Activated T-helper 17 cell treated with anti-CD3 and anti-CD28 coated beads, Interleukin-2, amount 50 U/mL, for 72 hours (primary cell): ENCODE measurements at places on chromosomes 4 and X. TPM values are rescaled to one million over a fixed set of nuclear protein-coding genes. Genes with fewer than 3 reads are reported as not detected.

UCP1 gene
- not detected for total RNA-seq

PNMA5 gene
- 0.13 TPM for total RNA-seq

CXXC4 gene
- not detected for total RNA-seq

TASL gene
- 4.6 TPM for total RNA-seq

GAGE12E gene
- not detected for total RNA-seq

GRCh38 chrX:110056419-110056818 is 53.5 kb downstream of the TMEM164 start:
- ATAC-seq = no peak
- H3K27ac ChIP-seq = no peak overlapping the region
- peaks cover 11% of the 10 kb centered on the region for H3K36me3 ChIP-seq
- H3K4me1 ChIP-seq = no peaks in the 10 kb centered on the region

GRCh38 chr4:113869743-113870375 is 108.3 kb upstream of the CAMK2D start:
- H3K27ac ChIP-seq = peak overlapping the region; percentile 87
- ATAC-seq = peak; percentile 98
- no peaks in the 10 kb centered on the region for H3K36me3 ChIP-seq
- H3K4me3 ChIP-seq = peak overlapping the region; percentile 54
- H3K4me1 ChIP-seq = peaks cover 6% of the 10 kb centered on the region

DNA sequence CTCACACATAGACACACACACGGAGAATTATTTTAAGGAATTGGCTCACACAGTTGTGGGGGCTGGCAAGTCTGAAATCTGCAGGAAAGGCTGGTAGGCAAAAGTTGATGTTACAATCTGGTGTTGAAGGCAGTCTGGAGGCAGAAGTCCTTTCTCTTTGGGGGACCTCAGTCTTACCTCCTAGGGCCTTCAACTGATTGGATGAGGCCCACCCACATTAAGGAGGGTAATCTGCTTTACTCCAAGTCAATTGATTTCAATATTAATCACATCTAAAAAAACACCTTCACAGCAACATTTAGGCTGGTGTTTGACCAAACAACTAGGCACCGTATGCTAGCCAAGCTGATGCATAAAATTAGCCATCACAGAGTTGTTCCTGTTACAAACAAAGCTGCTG is 10.7 kb downstream of the MGST2 start:
- no peak overlapping the region for H3K4me3 ChIP-seq
- H3K4me1 ChIP-seq = no peaks in the 10 kb centered on the region
- peaks cover 5% of the 10 kb centered on the region for H3K36me3 ChIP-seq
- no peak overlapping the region for H3K27ac ChIP-seq
- ATAC-seq = no peak

DNA sequence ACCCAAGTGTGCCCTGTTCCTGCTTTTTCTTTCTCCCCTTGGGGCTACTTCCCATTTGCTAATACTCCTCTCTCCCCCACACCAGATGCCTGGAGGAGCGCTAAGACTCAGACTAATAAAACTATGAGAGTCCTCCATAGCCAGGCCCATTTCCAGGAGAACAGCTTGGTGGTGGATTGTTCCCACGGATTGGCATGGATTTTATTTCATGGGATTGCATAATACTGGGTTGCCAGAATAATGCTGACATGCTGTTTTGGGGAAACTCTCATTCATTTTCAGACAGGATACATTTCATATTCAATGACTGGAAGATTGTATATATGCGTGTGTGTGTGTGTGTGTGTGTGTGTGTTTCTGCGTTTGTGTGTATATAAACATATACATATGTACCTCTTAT is 447.5 kb upstream of the PITX2 start:
- no peak overlapping the region for H3K4me3 ChIP-seq
- no peaks in the 10 kb centered on the region for H3K36me3 ChIP-seq
- ATAC-seq = no peak
- no peaks in the 10 kb centered on the region for H3K4me1 ChIP-seq
- no peaks in the 10 kb centered on the region for H3K27me3 ChIP-seq

- no peak for ATAC-seq
- no peaks in the 10 kb centered on the region for H3K36me3 ChIP-seq
Measured at GRCh38 chr4:11230866-11231265, 197.8 kb downstream of the HS3ST1 start.

DNA sequence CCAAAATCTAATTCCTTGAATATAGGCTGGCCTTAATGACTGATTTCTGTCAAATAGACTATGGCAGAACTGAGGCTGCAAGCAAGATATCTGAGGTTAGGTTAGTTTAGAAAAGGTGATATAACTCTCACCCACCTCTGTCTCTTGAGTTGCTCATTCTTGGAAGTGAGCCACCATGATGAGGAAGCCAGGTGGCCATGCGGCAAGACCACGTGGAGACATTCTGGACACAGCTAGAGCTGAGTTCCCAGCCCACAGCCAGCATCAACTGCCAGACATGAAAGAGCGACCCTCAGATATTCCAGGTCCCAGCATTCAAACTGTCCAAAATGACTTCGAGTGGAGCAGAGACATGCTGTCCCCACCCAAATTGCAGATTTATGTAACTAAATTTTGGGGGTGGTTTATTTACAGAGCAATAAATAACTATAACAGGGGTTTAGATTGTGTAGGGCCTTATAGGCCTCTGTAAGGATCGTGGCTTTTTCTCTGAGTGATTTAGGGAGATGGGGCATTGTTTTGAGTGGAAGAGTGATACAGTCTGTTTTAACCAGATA is 33.7 kb downstream of the USP53 start:
- peaks cover 64% of the 10 kb centered on the region for H3K36me3 ChIP-seq
- H3K27ac ChIP-seq = no peak overlapping the region
- H3K4me1 ChIP-seq = no peaks in the 10 kb centered on the region
- no peak for ATAC-seq

DNA sequence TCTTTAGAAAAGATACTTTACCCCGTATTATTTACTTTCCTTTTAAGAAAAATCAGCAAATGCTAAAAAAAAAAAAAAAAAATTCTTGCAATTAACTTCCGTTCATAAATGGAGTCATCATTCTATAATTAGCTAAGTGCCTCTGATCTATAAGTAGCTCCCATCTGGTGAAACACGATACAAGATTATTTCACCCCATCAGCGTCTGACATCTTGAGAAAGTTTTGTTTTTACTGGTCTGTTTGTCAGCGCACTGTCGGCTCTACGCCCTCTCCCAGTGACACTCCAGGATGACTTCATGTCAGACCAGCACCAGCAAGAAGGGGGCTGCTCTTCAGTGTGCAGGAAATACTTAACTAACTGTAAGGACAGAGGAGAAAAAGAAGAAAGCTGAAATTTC is 108.3 kb downstream of the AFAP1 start:
- peaks cover 59% of the 10 kb centered on the region for H3K4me1 ChIP-seq
- H3K27ac ChIP-seq = peak overlapping the region; percentile 89
- H3K36me3 ChIP-seq = peaks cover 77% of the 10 kb centered on the region
- H3K4me3 ChIP-seq = peak overlapping the region; percentile 70

DNA sequence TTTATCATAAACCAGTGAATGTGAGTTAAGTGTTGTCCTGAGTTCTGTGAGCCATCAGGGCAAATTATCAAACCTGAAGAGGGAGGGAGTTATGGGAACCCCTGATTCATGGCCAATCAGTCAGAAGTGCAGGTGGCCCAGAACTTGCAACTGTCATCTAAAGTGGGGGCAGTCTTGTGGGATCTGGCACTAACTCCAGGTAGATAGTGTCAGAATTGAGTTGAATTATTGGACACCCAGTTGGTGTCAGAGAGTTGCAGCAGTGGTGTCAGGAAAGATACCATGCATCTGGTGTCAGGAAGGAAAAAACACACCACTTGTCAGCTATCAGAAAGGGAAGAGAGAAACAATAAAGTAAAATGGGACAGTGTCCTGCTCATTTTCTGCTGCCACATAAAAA is 8.4 kb downstream of the CORIN start:
- peaks cover 4% of the 10 kb centered on the region for H3K4me1 ChIP-seq
- H3K27me3 ChIP-seq = no peaks in the 10 kb centered on the region
- no peak for ATAC-seq
- H3K36me3 ChIP-seq = no peaks in the 10 kb centered on the region
- no peak overlapping the region for H3K4me3 ChIP-seq

- H3K4me1 ChIP-seq = peaks cover 35% of the 10 kb centered on the region
- H3K27ac ChIP-seq = peak overlapping the region; percentile 41
- ATAC-seq = peak; percentile 71
- peak overlapping the region; percentile 75 for H3K4me3 ChIP-seq
- peaks cover 15% of the 10 kb centered on the region for H3K36me3 ChIP-seq
Measured at GRCh38 chr4:98289375-98289774, 28.2 kb downstream of the RAP1GDS1 start.
